ENCODE measurements at places on chromosomes 3 and 15.

- no peak for DNase-seq
These were observed 151.0 kb downstream of the CHL1 start for GRCh38 chr3:347581-347980.

DNA sequence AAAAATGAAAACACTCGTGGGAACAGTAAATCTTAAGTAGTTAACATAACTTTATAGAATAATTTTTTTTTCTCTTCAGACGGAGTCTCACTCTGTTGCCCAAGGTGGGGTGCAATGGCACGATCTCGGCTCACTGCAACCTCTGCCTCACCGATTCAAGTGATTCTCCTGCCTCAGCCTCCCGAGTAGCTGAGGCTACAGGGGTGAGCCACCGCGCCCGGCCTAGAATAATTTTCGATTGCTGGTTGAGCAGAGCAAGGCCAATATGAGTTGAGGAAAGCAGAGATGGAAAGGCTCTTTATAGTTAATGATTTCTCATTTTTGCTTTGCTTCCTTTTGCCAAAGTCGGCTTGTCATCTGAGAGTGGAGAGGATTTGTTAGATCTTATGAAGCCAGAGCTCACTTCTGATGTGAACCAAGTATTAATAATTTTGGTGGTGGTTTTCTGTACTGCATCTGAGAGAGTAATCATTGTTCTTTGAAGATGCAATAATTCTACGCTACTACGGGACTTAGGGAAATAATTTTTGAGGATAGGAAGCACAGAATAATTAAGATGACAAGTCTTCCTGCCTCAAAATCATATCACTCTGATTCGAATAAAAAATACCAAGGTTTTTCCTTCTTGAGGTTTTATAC lies 1.6 kb upstream of the GOLM2 start:
- DNase-seq = no peak

DNA sequence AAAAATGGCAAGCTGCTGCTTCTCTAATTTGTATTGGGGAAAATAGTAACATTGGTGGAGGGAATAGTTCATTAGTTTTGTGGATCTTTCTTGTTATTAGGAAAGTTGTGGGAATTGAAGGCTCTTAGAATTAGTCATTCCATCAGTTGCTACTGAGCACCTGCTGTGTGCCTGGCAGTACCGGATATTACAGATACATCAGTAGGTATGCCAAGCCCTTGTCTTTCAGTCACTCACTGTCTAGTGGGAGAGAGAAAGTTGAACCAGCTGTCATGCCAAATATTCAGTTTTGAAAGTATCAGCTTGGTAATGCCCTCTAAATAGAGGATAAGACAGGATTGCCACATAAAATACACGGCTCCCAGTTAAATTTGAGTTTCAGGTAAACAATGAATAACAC lies 32.5 kb downstream of the IGSF10 start:
- DNase-seq = no peak

DNA sequence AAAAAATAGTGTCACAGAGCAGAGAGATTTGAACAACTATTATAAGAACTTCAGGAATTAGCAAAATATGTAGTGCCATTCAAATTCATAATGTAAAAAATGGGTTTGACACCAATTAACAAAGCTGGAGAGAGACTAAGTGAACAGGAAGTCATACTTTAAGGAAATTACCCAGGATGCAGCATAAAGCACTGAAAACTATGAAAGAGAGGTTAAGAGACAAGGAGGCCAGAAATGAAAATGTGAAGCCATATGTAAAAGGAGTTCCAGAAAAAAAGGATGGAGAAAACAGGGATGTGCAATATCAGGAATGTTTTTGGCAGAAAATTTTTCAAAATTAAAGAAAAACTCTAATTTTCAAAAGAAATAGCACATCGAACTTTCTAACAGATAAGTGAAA lies 57.6 kb downstream of the SLCO2A1 start:
- no peak for DNase-seq

- peak; percentile 33 for DNase-seq
These were observed 45.7 kb downstream of the WDR76 start for GRCh38 chr15:43872416-43873020.

- DNase-seq = no peak
These were observed 137.5 kb downstream of the XXYLT1 start for GRCh38 chr3:195133462-195133861.

GRCh38 chr15:69798481-69799250 lies 299.1 kb downstream of the TLE3 start:
- no peak for DNase-seq

DNA sequence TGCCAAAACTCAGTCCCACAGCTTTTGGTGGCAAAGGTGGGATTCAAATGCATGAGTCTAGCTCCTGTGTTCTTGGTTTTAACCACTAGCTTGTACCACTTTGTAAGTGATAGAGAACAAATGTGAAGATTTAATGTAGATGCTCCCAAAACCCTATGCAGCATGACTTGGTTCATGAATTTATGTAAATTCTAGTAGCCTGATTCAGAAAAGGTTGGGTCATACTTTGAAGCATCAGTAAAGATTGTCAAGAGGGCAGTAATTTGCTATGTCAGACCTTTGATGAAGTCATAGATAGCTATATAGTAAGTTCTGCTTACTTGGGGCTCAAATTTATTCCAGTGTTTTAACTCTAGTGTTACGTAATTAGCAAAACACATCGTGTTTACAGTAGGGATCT lies 75.6 kb downstream of the VPS8 start:
- DNase-seq = no peak

- no peak for DNase-seq
These were observed 684 bp upstream of the RPS27L start for GRCh38 chr15:63157891-63158431.

DNA sequence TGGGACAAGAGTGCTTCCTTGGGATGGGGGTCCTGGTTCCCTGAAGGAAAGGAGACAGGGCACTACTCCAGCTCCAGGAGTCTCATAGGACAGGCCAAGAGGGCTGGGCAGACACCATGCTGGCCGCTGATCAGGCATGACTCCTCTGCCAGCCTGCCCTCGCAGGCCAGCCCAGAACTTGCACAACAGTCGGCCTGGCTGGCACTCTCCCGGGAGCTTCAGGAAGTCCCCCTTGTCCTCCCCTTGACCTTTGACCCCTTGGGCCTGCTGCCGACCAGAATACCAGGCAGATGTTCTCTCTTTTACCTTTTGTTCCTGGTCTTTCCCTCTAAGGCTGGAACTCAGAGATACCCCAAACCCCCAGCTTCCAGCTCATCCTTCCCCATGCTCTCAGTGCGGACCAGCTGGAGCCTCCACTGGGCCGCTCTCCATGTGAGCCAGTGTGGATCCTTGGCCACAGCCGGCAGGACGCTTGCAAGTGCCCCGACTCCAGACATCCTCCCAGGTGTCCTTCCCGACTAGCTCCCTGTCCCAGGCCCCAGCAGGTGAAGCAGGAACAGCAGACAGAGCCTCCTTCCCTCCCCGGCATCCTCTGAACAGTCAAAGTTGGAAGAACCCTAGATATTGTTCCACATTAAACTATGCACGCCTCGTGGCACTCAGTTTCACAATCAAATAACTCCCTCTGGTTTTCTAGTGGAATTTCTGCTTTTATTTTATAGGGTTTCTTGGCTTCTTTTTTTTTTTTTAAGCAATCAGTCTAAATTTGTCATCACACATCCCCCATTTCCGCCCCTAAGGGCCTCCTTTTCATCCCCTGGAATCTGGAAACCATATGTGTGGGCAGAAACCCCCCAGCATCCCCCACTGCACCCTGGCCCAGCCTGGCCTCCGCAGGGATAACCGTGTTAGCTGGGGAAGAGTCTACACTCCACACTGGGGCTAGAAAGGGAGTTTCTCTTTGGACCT lies 15.7 kb downstream of the VPS18 start:
- no peak for DNase-seq

DNA sequence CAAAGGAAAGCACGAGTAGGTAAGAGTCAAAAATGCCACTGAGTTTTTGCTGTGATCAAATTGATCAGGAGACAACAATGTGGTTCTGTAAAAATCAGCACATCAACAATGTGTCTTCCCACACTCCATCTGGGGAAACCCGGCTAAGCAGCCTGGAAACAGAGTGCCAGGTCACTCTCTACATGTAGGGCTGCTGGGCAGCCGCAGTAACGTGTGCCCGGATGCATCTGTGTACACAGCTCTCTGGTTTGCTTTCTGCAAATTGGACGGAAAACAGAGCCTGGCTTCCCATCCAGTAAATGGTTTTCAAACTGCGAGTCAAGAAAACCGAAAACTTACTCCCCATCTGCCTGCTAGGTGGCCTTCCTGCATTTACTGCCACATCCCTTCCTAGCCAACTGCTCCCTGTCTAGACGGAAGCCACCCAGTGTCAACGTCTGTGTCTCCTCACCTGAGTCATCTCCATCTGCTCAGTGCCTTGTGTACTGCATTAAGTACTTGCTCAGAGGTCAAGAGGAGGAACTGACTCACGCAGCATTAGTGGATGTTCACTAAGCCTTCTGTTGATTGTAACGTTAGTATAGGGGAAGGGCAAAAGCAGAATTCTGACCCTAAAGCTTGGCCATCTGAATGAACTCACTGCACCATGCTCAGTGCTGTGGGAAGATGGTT lies 124.1 kb downstream of the TJP1 start:
- no peak for DNase-seq

- DNase-seq = no peak
These were observed 34.2 kb downstream of the VGLL4 start for GRCh38 chr3:11609481-11609880.

GRCh38 chr3:192923731-192924130 lies 6.1 kb upstream of the MB21D2 start:
- no peak for DNase-seq

GRCh38 chr3:169354774-169355501 lies 308.6 kb downstream of the MECOM start:
- no peak for DNase-seq

DNA sequence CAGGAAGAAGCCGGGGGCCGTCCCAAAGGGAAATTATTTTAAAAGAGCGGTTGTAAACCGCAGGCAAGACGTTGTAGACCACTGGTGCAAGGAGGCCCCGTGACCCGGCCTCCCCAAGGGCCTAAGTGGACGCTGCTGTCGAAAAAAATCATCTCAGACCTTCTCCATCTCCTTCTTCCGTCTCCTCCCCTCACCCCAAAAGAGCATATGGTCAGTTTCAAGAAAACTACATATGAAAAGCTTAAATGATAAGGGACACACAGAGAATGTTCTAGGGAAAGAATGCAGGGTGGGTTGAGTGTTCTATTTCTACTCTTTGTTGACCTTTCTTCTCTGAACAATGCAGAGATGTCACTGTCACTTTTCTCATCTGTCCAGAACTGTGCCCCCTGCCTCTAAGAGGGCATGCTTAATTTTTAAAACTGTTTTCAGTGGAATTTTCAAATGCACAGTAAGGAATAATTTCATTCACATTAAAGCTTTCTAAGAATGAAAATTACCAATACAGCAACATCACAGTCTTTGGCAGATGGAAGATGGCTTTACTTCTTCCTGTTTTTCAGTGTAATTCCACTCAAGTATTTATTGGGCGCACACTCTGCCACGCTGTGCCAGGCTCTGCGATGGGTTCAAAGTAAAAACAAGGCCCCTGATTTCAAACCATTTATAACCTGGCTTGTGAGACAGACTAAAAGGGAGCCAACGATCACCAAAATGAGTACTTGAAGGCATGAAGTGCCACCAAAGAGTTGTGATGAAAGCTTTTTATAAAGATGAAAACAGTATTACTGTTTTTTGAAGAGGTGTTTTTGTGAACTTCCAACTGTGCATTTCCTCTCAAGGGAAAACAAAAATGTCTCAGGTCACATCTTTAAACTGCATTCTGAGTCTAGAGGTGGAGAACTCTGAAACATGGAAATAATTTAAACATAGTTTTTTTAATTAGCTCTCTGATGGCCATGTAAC lies 891 bp upstream of the TOP2B start:
- DNase-seq = peak; percentile 70

GRCh38 chr3:118809696-118810498 lies 224.7 kb downstream of the IGSF11 start:
- DNase-seq = no peak

DNA sequence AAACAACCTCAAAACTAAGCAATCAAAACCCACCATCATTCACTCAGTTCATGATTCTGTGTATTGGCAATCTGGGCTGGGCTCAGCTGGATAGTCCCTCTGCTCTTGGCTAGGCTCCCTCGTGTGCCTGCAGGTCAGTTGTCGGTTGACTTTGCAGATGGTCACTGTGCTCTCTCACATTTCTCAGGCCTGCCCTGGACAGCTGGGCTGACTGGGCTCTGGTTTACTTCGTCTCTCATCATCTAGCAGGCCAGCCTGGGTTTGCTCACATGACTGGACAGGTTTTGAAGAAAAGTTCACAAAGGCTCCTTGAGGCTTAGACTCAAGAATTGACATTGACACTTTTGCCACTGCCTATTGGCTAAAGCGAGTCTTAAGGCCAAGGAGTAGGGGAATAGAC lies 105.0 kb upstream of the CTNNB1 start:
- DNase-seq = no peak

DNA sequence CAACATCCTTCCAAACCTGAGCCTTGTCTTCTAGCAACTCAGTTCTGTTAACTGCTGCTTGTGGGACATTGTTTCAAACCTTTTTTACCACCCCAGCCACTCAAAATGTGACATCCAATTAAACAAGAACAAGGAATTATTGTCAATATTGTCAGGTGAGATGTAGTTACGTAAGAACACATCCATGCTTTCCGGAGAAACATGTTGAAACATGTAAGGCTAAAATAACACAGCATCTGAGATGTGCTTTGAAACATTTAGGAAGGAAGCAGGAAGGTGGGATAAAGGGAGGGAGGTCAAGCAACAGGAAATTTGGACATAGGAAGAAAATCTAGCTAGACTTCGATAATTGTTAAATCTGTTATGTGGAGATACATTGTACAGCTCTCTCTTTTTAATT lies 50.9 kb upstream of the PRICKLE2 start:
- no peak for DNase-seq

GRCh38 chr3:117131259-117131658 lies 421.7 kb downstream of the TUSC7 start:
- no peak for DNase-seq

DNA sequence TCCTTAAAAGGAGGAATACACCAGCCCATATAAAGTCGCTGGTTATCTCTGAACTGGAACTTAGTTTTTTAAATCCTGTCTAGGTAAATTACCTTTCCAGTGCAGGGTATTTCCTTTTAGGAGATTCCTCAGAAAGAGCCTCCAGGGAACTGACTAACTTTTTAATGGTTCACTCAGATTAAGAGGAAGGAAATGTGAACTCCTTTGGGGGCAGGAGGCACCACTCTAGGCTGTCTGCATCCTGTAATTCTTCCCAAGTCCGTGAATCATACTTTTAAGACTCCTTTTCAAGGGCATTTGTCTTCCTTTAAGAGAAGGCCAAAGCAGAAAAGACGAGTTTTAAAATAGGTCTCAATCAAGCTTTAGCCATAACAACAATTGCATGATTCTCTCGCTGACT lies 871.2 kb upstream of the NR2F2 start:
- DNase-seq = no peak

DNA sequence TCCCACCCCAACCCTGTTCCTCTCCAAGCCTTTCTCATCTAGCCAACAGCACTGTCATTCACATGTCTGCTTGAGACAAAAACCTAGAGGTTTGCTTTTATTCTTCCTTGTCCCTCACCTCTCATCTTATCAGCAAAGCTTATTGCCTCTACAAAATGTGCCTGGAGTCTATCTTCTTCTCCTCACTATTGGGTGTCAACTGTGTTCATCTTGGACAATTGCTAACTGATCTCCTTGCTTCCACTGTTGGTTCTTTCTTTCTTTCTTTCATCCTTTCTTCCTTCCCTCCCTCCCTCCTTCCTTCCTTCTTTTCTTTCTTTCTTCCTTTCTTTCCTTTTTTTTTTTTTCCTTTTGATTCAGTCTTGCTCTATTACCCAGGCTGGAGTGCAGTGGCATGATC lies 48.2 kb downstream of the FOXL2 start:
- no peak for DNase-seq

All from CMK (cell line).